ENCODE measurements at places on chromosomes 3 and 15.

GRCh38 chr3:79018671-79019136 lies 749.1 kb downstream of the ROBO1 start:
- no peak for DNase-seq

DNA sequence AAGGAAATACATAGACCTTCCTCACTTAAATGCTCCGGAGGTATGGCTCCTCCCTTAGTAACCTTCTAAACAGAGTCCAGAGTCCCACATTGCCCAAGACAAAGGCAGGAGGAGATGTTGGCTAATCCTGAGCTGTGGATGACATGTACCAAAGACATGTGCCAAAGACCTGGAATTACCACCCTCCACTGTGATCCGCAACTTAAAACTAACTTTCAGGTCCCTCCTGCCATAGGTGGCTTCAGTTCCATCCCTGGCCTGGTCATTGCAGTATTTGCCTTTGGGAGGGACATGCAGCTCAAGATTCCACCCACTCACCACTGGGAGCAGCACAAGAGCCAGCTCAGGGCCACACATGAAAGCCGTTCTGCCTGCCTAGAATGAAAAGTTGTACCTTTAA lies 28.0 kb downstream of the MYZAP start:
- DNase-seq, result no peak

DNA sequence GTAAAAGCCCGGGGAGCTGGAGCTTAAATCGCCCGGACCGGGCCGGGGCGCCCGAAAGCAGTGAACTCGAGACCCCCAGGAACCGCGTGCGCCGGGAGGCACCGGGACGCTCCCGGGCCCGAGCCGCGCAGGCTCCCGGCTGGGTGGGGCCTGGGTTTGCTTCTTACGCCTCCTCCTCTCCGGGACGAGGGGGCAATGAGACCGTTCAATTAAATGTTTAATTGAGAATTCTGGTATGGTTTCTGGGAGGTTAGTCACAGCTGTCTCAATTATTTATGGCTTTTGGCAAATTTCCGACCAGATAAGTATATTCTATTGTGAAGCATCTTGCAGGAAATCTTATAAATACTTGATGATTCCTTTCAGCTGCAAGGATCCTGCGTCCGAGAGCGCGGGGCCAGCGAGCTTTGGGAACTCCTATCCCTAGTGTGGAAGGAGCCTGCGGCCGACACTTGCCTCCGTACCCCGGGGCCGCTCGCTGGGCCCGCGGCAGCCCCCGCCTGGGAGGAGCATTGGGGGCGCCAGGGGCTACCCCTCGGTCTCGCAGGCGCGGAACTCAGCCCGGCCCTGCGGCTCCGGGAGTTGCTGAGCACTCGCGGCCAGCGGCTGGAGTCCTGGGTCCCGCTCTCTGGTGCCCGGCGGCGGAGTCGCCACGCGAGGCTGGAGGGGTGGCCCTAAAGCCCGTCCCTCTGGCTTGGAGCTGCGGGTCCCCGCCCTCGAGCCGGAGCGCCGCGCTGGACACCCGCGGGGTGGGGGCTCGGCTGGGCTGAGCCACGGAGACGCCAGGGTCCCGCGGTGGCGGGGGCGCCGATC lies 10.3 kb downstream of the ISL2 start:
- DNase-seq, result no peak

GRCh38 chr15:93179072-93179471 lies 90.1 kb upstream of the RGMA start:
- DNase-seq, result no peak

DNA sequence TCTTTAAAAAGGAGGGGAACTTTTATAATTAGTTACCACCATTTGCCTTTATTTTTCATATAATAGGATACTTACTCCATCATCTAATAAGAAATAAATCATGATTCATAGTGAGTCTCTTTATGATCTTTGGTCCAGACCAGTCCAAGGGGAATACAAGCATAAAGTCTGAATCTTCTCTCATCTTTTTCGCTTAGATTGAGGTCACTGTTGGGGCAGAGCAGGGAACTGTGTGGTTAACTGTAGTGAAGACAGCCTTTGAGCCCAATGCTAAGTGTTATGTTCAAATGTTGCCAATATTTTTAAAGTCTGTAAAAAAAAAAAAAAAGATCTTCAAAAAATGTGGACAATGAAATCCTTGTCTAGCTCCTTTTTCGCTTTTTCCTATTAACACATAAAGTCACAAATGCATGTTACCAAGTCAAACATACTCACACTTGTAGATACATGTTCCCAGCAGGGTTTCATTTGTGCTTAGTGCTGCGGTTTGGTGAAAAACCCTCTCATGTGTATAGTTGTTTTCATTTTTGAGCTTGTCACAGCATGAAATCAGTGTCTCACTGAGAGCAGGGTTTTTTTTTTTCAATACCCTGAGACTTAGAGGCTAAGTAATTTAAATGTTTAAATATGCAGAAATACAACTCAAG lies 72.1 kb downstream of the EPHA3 start:
- no peak for DNase-seq

GRCh38 chr3:69090021-69090420 lies 5.3 kb downstream of the ARL6IP5 start:
- DNase-seq, result peak; percentile 64

DNA sequence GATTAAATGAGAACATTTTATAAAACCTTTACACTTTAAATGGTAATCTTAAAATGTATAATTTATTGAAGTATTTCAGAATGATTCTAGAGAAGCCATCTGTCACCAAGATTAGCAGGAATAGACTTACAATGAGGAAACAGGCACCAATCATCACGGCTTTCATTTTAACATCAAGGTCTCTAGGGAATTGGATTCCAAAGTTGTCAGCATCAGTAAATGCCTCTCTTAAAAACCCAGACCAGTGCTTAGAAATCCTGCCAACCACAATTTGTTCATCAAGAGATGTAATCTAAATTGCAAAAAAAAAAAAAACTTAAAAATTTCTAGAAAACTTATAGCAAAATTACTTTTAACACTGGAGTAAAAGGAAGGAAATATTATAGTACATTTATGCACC lies 20.3 kb downstream of the PLSCR2 start:
- DNase-seq, result no peak

DNA sequence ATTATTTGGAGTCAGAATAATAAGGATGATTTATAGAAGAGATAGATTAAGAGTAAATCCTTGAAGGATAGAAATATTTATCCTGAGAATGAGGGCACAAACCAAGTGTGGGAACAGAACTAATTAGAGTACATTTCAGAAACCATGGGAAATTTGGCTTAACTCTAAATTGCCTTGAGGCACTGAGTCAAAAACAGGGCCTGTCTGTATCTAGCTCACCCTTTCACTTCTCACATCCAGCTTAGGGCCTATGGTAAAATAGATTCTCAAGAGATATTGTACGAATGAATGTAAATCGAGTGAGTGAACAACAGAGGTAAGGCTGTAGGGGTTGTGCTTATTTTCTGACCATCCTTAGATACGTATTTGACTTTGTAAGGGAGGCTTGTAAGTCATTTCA lies 586.1 kb upstream of the DPPA4 start:
- DNase-seq, result no peak

DNA sequence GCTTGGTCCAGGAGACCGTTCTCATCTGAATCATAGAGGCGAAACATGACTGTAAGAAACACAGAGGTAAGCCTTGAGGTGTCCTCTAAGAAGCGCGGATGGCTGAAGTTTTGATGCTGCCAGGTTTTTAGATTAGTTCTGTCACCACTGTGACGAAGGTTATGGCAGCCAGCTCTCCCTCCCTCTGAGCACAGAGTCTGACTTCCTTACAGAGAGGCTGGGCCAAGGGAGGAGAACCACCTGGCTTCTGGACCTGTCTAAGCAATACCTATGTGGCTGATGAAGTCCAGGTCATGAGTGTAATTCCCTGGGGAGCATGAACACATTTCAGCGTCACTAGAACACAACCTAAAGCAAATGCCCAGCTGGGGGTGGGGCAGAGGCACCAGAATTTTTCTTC lies 77.4 kb downstream of the DGKG start:
- no peak for DNase-seq

DNA sequence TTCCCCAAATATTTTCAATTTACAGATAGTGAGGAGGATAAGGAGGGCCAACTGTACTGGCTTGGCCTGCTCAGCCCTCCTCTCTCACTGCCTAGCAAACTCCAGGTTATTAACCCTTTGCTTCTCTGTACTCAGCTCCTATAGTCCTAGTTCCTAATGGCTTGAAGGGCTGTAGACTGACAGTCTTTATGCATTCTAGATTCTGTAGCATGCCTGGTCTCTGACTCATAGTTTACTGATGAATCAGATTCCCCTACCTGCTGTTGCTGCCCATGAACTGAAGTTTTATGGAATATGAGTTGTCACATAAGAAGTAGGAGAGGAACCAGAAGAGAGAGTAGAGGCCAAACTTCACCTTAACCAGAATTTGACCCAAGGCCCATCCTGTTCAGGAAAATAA lies 27.1 kb upstream of the MAP3K13 start:
- DNase-seq, result peak; percentile 17

GRCh38 chr15:57406062-57406772 lies 29.9 kb downstream of the CGNL1 start:
- peak; percentile 14 for DNase-seq

DNA sequence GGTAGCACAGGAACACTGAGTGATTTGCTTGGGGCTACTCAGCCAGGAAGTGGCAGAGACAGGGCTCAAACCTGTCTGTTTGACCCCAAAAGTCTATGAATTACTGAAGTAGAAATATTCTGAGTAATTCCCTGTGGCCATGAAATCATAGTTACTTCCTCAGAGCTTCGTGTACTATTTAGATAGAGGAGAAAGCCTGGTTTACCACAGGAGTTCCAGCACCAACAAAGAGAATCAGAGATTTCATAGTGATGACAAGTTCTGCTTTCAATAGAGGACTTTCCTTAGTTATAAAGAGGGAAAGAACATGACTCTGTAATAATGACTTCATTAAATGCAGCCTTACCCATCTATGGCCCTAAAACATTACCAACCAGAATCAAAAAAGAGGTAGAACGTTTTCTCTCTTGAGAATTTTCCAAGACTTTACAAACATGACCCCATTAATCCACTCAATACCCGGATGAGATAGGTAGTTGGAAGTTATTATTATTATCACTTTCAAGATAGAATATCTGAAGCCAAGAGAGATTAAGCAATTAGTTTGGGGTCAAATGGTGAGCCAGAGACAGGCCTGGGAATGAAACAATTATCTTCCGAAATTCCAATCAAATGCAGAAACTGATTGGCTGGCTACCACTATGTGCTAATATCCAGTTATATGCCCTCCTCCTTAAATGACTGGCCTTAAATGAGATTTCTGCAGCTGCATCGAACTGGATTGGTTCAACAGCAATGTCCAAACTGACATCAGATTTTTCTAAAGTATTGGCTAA lies 13.6 kb upstream of the WNT5A start:
- no peak for DNase-seq

DNA sequence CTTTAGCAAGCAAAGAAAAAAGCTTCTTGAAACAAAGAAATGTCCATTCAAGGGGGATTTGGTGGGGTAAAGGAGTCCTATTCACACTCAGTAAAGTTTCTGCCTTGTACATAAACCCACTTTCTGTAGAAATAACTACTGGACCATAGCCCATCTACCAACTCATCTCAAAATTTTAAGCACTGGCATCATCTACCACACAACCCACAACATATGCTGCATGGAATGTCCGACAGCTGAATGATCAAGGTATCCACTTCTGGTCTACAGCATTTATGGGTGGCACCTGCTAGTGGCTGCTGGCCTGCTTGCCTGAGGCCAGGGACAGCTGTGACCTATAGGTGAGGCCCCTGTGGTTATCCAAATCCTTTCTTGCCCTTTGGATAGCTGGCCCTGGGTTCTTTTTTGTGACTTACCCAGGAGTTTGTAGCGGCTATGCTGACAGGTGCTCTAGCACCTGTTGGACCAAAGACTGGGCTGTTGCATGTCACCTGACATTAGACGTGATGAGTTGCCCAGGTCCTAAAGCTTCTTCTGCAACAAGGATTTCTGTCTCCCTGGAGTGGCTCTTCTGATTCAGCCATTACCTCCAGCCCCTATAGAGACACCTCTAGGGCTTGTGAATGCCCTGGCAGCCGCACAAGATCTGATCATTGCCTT lies 19.2 kb upstream of the MEF2A start:
- no peak for DNase-seq

GRCh38 chr3:146277953-146278631 lies 27.2 kb upstream of the PLSCR4 start:
- peak; percentile 93 for DNase-seq

DNA sequence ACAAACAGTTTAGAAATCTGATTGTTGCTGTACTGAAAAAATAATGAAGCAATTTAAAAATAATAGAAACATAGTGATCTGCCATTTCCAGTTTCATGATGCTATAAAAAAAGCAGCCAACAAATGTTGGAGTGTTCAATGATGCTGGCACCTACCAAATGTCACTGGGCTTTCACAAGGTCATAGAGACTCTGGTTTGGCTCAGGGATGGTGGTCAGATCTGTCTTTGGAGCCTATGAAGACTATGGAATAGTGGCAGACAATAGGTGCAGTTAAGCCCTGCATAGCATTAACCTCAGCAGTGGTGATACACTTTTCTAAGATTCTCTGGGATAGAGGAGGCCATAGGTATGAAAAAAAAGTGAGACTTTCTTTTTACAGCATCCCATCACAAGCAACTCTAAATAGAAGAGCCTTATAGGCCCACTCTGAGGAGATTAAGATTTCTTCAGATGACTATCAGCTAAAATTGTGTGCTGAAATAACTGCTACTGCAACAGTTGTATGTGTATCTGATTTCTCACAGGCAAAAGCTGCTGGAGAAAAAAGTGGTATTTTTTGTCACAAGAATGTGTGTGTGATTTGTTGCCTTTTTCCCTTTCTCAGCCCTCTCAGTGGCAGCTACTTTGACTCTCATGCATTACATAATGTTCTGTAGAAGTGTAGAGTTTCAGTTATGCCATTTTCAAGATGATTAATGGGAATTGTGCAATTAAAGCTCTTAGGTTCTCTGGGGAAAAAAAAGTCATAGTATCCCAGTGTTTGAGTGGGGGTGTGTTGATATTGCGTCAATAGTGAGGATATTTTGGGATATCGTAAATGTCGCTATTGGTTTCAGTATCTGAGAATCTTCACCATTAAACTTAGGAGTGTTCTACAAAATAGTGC lies 137.4 kb downstream of the MBNL1 start:
- DNase-seq, result peak; percentile 93

- DNase-seq, result no peak
Observed at GRCh38 chr3:166706094-166706493, 674.0 kb downstream of the ZBBX start.

GRCh38 chr3:100002599-100003350 lies 111.5 kb downstream of the FILIP1L start:
- DNase-seq, result peak; percentile 80

- no peak for DNase-seq
Observed at GRCh38 chr3:129424185-129424841, 4.1 kb downstream of the EFCAB12 start.

- DNase-seq, result no peak
Observed at GRCh38 chr3:97901313-97902248, 70.7 kb downstream of the RIOX2 start.

- no peak for DNase-seq
Observed at GRCh38 chr3:114364806-114365654, 71.2 kb downstream of the TIGIT start.
